ENCODE measurements at places on chromosomes 1 and 21. TPM values are rescaled to one million over a fixed set of nuclear protein-coding genes. Genes with fewer than 3 reads are reported as not detected.
A peak's percentile ranks its signal among the peaks of the same experiment; 100 is the strongest.

Gene WLS
- not detected for total RNA-seq

DNA sequence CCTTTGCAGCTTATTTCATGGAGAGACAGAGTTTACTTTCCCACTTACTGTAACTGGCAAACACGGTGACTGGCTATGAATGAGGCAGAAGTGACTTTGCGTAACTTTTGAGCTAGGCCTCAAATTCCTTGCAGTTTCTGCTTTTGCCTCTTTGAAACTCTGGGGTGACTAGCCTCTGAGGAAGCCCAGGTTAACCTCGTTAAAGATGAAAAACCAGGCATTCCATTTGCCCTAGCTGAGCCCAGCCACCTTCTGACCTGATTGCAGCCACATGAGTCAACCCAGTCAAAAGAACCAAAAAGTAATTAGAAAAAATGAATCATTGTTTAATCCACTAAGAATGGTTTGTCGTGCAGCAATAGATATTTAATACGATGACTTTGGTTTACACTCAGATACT, 20.4 kb downstream of the PRMT6 start:
- no peak for DNase-seq

DNA sequence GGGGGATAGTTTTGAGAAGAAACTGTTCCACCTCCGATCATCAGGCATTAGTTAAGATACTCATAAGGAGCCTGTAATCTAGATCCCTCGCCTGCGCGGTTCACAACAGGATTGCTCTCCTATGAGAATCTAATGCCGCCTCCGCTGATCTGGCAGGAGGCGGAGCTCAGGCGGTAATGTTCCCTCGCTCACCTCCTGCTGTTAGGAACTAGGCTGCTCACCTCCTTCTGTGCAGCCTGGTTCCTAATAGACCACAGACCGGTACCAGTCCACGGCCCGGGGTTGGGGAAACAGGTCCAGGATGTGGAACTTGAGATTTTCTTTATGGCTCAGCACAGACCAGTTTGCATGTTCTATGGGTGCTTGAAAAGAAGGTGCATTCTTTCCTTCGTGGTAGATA, 27.2 kb upstream of the FAM3B start:
- DNase-seq, result no peak

Gene VWA5B1
- total RNA-seq, result not detected

- no peak for DNase-seq
Measured at GRCh38 chr1:94694226-94694915, 125.8 kb upstream of the SLC44A3 start.

DNA sequence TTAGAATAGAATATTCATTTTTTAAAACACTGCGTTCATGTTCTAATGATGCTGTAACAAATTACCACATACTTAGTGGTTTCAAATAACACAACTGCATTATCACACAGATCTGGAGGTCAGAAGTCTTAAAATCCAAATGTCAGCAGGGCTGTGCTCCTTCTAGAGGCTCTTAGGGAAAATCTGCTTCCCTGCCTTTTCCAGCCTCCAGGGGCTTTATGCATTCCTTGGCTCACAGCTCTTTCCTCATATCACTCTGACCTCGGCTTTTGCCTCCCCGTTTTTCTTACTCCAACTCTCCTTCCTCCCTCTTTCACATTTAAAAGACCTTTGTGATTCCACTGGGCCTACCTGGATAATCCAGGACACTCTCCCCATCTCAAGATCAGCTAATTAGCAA, 18.6 kb upstream of the FMN2 start:
- no peak for DNase-seq

GRCh38 chr1:10794724-10795275, 1.6 kb downstream of the CASZ1 start:
- no peak for DNase-seq

GRCh38 chr1:98104289-98104688, 183.5 kb upstream of the DPYD start:
- DNase-seq, result no peak

Gene BNIPL
- total RNA-seq, result 0.98 TPM

- DNase-seq, result no peak
Measured at GRCh38 chr1:76854255-76854654, 13.0 kb upstream of the ST6GALNAC5 start.

DNA sequence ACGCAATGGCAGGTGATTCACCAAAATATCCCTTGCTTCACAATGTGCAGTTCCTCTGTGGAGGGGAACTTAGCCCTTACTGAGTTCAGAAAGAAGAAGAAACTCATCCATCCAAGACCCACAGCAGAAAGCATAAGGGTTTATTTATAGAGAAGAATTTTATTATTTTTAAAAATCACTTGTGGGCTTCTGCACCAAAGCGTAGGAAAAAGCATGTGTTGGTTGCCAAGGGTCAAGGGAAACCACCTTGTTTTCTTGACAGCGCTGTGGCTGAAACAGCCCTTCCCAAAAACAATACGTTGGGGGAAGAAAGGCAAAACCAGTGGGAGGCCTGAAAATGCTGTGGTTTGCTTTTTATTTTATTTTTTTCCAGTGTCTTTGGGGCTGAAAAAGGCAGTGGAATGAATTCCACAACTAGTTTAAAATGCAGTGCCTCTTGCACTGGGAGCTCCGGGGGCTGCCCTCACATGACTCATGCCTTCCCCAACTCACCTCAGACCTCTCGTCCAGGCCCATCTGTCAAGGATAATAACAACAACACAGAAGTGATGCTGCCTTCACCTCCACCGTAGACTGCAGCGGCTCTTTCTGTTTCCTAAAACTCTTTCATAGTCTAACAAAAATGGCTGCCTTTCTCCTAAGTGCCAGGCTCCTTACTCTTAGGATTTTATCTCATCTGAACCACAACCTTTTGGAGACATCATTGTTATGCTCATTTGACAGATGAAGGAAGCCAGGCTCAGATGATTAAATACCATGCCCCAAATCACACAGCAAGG, 224.2 kb upstream of the JUN start:
- no peak for DNase-seq

DNA sequence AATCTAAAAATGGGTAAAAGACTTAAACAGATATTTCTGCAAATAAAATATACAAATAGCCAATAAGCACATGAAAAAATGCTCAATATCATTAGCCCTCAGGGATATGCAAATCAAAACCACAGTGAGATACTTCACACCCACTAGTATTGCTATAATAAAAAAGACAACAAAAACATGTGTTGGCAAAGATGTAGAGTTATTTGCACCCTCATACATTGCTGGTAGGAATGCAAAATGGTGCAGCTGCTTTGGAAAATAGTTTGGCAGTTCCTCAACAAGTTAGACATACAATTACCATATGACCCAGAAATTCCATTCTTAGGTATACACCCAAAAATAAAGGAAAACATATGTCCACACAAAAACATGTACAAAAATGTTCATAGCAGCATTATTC, 30.2 kb downstream of the ZZZ3 start:
- no peak for DNase-seq

DNA sequence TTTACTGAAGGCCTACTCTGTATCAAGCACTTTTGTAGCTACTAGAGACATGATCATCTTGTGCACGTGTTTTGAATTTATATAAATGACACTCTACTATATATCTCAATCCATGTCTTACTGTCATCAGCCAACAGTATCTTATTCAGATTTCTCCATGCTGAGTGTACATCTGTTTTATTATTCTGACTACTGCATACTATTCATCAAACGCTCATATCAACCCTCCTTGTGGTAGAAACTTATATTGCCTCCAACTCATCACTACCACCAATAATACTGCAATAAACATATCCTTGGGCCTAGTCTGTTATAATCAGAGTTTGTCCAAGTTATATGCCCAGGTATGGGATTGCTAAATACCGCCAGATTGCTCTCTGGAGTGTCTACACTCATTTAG, 81.6 kb upstream of the IRF2BP2 start:
- DNase-seq, result no peak

Gene FNDC10
- total RNA-seq, result 2.6 TPM

DNA sequence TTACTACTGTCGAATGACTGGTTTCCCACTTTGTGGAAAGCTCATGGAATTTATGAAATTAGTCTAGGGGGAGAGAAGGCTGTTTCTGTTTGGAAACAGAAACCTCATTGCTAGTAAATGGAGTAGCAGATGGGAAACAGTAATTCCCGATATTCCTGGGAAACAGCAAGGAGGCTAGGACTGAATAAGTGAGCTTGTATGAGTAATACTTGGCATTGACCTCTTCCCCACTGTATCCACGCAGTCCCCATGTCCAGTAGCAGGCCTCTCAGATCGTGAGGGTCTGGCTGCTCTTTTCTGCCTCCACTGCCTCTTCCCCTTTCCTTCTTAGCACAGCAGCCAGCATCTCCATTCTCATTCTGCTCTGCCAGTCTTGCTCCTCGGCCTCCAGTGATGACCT, 75.5 kb downstream of the PRDM2 start:
- DNase-seq, result no peak

DNA sequence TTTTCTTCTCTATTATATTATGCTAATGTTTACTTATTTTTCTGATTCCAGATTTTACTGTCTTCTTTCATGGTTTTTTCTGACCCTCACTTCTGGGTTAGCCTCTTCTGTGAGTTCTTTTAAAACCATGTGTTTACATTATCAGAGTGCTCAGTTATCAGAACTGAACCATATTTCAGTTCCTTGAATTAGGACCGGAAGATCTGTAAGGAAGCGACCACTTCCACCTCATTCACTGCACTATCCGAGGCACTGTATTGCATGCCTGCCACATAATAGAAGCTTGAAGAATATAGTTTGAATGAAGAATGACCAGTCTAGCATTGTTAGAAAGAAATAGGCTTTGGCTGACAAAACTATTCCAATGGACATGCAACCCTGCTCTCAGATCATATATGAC, 281.0 kb upstream of the DEPDC1 start:
- no peak for DNase-seq

Gene DENND2C
- total RNA-seq, result 0.43 TPM

DNA sequence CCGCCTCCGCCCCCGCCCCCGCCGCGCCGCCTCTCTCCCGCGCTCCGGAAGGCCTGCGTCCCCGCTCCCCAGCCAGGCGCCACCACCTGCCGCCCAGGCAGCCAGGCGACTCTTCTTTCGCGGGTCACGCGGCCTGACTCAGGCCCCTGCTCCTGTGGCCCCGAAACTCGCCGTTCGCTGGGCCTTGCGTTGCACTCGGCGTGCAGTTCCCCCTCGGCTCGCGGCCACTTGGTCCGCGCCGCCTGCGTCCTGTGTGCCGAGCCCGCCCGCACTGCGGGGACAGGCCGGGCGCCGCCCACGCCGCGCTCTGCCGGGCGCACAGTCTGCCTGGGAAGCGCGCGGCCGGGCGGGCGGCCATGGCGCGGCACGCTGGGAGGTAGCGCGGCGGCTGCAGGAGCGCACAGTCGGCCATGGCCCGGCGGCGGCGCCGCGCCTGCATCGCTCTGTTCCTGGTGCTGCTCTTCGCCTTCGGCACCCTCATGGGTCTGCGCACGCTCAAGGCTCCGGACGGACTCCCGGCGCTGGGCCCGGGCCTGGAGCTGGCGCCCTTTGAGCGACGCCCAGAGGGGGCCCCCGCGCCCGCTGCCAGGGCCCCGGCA, at the start of gene MANEAL:
Gene MANEAL, plus strand, starts transcription at position 75 of the 599 bp plus-strand sequence. Its CDS starts 336 bp downstream, at position 411.
- DNase-seq, result peak; percentile 28

Gene VASH2
- total RNA-seq, result 0.48 TPM

Gene RPS27
- 2,022 TPM for total RNA-seq

- DNase-seq, result no peak
Measured at GRCh38 chr1:76754730-76755129, 112.5 kb upstream of the ST6GALNAC5 start.

GRCh38 chr21:44575307-44576024, 1.9 kb downstream of the KRTAP10-4 start:
- DNase-seq, result no peak

DNA sequence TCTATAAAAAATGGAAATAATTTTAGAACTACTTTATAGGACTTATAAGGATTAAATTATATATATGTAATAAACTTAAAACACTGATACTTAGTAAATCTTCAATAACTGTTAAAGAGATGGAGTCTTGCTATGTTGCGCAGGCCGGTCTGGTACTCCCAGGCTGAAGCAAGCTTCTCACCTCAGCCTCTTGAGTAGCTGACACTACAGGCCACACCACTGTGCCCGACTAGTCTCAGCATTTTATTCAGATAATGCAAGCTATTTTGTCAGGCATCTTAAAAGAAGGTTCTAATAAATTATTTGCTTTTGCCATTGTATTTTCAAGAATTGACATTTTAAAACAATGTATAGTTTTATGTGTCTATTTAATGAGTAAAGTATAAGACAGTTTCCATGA, 20.8 kb downstream of the CNST start:
- no peak for DNase-seq

DNA sequence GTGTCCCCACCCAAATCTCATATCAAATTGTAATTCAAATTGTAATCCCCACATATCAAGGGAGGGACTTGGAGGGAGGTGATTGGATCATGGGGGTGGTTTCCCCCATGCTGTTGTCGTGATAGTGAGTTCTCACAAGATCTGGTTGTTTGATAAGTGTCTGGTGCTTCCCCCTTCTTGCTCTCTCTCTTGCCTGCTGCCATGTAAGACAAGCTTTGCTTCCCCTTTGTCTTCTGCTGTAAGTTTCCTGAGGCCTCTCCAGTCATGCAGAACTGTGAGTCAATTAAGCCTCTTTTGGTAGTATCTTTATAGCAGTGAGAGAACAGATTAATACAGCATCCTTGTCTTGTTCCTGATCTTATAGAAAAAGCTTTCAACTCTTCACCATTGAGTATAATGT, 6.5 kb upstream of the LRRC39 start:
- DNase-seq, result no peak

Gene DNASE2B
- not detected for total RNA-seq

- DNase-seq, result no peak
Measured at GRCh38 chr1:33616780-33617179, 144.3 kb downstream of the ZSCAN20 start.

DNA sequence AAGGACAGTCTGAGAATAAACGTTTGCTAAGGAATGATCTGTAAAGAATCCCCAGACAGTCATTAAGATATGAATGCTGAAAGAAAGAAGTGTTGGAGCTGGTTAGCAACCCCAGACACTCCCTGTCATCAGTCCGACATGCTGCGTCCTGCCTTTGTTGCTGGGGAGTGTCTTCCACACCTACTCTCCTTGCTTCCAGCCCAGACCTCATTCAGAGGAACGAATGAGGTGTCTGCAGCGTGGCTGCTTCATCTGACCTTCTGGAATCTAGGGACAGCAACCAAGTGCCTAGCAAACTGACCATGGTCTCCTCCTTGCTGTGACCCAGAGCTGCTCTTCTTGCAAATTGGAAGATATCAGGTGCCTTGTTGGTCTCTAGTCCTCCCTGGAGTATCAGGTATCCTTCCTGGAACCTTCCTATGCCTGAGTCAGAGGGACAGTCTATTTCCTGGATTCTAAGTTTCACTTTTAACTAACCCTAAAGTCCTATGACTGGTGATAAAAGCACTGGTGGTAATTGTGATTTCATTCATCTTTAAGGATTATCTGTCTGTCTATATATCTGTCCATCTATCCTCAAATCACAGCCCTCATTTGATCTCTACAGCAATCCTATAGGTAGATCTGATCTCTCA, 45.3 kb downstream of the NFASC start:
- no peak for DNase-seq

Measured in activated CD4-positive, alpha-beta memory T cell treated with anti-CD3 and anti-CD28 coated beads, Interleukin-2, amount 10 ng/mL, durations not matched to agents 7 days and 5 days (primary cell).